ENCODE measurements at places on chromosomes 12 and 14.

DNA sequence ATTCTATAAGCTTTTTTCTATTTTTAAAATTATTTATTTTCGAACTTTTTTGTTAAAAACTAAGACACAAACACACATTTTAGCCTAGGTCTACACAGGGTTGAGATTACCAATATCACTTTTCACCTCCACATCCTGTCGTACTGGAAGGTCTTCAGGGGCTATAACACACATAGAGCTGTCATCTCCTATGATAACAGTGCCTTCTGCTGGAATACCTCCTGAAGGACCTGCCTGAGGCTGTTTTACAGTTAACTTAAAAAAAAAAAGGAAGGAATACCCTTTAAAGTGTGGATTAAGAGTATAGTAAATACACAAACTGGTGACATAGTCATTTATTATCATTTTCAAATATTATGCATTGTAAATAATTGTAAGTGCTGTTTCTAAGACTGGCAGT lies 43.0 kb downstream of the RASSF8 start:
- DNase-seq, result no peak

GRCh38 chr14:68238976-68239375 lies 419.4 kb downstream of the RAD51B start:
- DNase-seq, result no peak

DNA sequence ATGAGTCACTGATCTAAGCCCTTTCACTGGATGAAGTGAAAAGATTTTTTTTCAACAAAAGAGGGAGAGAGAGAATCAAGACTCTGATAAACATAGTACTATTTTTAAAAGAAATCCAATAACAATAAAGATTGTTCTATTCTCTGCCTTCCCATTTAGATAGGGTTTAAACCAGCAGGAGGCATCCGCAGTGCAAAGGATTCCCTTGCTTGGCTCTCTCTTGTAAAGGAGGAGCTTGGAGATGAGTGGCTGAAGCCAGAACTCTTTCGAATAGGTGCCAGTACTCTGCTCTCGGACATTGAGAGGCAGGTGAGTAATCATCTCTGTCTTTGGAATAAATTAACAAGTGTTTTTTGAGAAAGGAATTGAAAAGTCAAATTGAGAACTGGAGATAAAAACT lies 124.9 kb downstream of the DERA start:
- DNase-seq, result no peak

- no peak for DNase-seq
Observed at GRCh38 chr12:90112666-90113065, 404.0 kb upstream of the ATP2B1 start.
